Forelimb muscle (tissue), 1 donor: ENCODE measurements at places on chromosomes 11 and 22. TPM values are rescaled to one million over a fixed set of nuclear protein-coding genes. Genes with fewer than 3 reads are reported as not detected.
A peak's percentile ranks its signal among the peaks of the same experiment; 100 is the strongest.

DNA sequence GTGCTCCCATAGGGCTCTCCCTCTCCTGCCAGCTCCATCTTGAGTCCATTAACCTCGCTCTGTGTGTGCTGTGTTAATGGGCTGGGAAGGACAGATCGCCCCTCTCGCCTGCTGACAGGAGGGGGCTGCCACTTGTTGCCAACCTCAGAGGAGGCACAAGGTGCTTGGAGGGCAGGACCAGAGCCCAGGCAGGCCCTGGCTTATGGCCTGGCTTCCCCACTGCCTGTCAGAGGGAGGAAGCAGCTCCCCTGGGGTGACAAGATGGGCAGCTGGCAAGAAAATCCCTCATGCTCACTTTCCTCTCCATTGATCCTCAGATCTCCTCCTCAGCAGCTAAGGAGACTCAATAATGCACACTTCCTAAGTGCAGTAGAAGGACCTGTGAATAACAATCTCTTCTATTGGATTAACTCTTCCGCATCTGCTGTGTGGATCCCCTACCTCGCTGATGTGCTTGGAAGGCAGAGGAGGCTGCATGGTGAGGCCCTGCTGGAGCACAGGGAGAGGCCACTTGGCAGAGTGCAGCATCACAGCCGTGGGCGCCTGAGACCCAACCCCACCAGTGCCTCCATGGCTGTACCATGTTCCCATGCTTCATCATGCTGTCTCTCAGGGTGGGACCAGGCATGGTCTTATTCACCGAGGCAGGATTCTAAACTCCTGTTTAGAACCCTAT, 70.3 kb downstream of the TRIM29 start:
- DNase-seq, result no peak

- no peak for DNase-seq
Measured at GRCh38 chr11:3224401-3225057, 5.9 kb upstream of the MRGPRG start.

GRCh38 chr22:37497062-37497599, 10.9 kb upstream of the MFNG start:
- no peak for DNase-seq

DNA sequence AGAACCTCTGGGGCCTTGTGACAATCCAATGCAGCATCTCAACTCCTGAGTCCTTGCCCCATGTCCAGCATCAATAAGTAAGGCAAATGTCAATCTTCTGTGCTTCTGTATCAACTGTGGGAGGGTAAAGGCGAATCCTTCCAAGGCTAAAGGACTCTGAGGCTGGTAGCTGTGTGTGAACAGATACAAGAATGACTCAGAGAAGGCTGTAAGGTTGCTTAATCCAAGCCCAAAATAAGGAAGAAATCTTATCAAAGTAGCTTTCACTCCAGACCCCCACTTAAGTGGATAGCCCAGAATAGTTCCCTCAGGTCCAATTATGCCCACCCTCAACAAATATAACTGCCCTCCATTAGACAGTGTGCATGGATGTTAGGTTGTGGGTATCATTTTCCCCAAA, 28.1 kb upstream of the SCGB1A1 start:
- DNase-seq, result no peak

DNA sequence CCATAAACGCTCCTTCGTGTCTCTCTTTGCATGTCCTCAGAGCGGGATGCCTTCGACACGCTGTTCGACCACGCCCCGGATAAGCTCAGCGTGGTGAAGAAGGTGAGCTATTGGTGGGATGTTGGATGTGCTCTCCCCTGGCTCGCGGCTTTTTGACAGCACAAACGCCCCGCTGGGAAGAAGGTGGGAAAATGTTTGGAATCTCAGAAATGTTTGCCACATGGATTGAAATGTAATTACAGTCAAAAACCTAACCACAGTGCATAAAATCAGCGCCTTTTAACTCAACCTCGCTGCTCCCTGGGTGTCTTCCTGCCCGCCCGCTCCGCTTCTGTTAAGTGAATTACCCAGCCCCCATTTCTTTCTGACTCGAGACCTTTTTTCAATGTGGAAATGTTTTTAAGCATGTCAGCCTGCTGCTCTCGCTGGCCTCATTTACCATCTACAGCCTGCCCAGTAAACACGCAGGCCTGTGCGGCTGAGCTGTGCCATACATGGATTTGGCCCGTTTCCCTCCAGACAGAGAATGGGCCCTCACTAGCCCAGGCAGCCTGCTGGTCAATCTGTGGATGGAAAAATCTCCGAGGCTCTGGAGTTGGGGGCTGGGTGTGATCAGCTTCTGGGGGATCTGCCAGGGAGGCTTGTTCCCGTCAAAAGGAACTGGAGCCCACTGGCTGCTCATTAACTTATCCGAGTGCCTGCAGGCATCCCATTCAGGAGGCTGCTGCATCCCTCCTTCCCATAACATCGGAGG, 32.7 kb upstream of the PARVG start:
- DNase-seq, result no peak

DNA sequence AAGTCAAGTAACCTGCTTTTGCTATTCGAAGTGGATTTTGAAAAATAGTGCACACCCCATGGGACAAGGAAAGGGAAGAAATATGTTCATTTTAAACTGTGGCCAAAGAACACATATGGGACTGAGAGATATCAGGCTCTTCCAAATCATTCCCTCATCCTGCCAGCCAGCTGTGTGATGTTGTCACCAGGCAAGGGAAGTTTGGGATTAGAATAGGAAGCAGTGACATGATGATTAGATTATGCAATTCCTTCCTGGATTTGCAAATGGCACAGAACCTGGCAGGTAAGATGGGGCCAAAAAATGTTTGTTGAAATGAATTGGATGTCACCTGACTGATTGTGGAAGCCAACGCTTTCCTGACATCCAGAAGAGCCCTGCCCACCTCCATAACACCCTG, 4.9 kb upstream of the SCN3B start:
- DNase-seq, result no peak

GRCh38 chr22:43260331-43261231, 73.6 kb upstream of the TTLL12 start:
- DNase-seq, result no peak

- no peak for DNase-seq
Measured at GRCh38 chr22:32100711-32101110, 57.6 kb downstream of the SLC5A1 start.

DNA sequence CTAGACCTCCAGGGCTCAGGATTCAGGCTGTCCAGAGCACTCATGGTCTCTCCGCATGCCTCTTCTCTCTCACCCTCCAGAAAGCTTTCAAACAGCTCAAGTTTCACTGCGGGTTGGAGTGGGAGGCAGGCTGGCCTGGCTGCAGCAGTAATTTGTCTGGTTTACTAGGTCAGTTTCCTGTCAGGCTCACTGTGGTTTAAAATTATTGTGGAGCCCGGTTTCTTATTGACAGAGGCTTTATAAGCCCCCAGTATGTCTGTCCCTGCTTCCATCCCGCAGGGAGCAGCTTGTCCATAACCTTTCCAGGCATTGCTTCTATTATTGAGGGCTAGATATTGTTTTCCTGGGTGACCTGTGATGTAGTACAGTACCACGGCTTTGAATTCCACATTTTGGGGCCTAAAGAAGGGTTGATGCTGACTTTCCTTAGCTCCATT, 235.3 kb upstream of the SORL1-AS1 start:
- DNase-seq, result no peak

DNA sequence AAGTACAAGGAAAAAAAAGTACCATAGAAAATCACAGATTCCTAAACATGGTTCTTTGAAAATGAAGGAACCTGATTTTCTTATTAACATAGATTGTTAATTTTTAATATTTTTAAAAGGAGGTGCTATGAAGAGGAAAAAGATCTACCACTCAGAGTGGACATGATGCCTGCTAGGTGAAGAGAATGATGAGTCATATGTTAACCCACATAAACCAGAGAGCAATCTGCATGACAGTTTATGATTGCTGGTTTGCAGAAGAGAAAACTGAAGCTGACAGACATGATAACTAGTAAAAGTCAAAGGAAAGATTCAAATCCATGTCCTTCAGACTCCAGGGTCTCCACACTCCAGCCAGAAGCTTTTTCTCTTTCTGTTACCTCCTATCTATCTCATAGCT, 1231.7 kb downstream of the LRRC4C start:
- DNase-seq, result no peak

GRCh38 chr11:128415539-128415938, 171.8 kb downstream of the ETS1 start:
- DNase-seq, result no peak

GRCh38 chr22:32911503-32911902, 110.0 kb downstream of the TIMP3 start:
- no peak for DNase-seq

DNA sequence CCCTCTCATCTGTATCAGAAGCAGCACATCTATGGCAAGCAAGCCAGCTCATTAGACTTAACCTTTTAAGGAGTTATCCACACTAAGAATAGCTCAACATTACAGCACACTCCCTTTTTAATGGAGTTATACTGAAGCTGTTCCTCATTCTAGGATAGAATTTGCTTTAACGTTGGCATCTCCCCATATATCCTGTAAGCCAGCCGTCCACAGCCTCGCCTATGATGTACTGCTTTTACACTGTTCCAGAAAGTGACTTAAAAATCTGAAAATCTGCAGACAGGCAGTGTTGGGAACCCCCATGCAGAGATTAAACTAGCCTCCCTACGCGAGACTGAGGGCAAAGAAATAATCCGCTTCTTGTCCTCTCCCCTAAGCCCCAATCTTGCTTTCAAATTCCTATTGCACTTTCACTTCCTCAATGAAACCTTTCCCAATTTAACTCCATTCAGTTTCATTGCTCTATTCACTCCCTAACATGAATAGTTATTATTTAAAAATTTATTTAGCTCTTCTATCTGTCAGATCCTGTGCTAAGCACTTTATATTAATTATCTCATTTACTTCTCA, 225.0 kb downstream of the BLID start:
- no peak for DNase-seq

DNA sequence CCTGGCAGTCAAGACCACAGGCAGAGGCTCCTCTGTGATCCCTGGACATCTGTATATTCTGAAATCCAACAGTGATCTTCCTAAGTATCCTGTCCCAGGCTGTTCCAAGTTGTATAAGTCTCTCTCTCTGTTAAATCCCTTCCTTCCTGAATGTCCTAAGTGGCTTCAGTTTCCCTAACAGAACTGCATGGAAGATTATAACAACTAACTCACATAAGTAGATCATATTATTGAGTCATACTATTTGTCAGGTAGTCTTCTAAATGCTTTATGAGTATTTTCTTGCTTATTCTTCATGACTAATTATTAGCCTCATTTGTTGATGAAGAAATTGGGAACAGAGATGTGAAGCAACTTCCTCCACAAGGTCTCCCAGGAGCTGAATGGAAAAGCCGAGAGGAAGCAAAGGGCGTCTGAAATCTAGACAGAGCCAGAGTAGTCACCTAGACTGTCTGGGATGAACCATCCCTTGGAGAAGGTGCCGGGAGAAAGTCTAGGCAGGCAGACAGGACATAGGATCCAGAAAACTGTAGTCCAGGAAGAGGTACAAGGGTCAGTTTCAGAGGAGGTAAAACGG, 93.2 kb upstream of the FAT3 start:
- DNase-seq, result no peak

GRCh38 chr11:123892031-123892430, 6.6 kb upstream of the TMEM225 start:
- DNase-seq, result no peak

- DNase-seq, result no peak
Measured at GRCh38 chr11:62980133-62980760, 4.5 kb downstream of the SLC22A6 start.

DNA sequence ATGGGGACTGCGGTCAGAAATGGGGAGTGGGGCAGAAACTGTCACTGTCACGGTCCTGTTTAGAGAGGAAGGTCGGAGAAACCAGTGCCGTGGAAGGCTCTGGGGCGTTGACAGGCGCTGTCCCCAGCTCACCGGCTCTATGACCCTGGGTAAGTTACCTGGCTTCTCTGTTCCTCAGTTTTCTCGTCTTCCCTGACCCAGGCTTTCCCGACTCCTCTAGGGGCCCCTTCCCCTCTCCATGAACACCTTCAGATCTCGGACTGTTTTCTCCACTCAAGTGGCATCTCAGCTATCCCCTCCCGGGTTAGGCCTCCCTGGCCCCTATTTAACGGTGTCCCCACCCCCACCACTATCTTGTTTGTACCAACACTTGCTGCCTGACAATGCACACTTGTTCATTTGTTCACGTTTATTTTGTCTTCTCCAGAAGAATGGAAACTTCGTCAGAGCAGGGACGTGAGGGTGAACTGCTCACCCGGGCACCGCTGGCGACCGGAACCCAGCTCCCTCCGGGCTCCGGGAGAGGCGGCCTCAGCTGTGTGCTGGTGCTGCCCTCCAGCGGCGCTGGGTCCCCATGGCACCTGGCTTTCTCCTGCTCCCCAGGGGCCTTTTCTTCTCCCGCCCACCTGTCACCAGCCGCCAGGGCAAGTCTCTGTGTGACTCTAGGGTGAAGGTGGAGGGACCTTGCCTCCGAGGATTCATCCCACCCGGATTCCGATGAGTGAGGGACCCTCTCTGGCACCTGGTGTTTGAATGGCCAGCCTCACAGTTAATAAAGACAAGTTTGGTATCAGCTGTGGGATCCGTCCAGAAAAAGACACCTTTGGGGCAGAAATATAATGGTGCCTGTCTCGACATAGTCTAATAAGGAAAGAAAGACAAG, 33.1 kb upstream of the SLC35C1 start:
- no peak for DNase-seq

DNA sequence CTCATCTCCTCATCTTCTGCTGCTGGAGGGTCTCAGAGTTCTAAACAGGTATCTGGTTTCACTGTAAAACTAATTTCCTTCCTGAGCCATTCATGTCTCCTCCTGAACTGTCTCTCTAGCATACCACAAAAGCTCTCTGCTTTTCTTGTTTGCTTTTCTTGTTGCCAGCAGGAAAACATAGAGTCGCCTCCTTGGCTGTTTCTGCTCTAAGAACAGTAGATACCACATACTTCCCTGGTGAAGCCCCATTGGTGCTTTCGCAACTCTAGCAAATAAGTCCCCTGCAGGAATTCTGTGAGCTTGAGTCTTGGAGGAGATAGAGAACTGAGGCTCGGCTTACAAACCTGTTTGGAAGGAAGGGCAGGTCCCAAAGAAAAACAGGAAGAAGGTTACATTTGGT, 7.0 kb downstream of the DIXDC1 start:
- no peak for DNase-seq

DNA sequence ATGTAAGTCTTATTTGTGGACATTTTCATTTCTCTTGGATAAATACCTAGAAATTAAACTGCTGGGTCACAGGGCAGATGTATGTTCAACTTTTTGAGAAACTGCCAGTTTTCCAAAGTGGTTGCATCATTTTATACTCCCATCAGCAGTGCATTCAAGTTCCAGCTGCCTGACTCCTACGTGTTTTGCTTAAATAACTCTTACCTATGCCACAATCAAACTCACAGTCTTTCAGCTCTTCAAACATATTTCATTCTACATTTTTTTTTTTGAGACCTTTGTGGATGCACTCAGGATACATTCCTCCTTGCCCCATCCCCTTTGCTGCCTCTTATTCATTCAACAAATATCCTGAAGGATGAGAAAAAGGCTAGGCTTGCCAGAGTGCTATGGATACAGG, 9.2 kb downstream of the TCF20 start:
- peak; percentile 25 for DNase-seq

Gene KRTAP5-11
- not detected for polyA plus RNA-seq

Gene FOSL1
- not detected for polyA plus RNA-seq

Gene ART1
- 7.2 TPM for polyA plus RNA-seq

Gene C22orf42
- polyA plus RNA-seq, result not detected

Gene SLC17A6
- polyA plus RNA-seq, result not detected

Gene ARHGAP32
- polyA plus RNA-seq, result 11.3 TPM

Gene HTR3B
- 0.06 TPM for polyA plus RNA-seq

Gene MB
- 403 TPM for polyA plus RNA-seq

Gene HOATZ
- not detected for polyA plus RNA-seq

Gene MMP11
- polyA plus RNA-seq, result 9.1 TPM

Gene ZNF280A
- not detected for polyA plus RNA-seq
